T-helper 9 cell (primary cell): ENCODE measurements at places on chromosomes 4 and X.

DNA sequence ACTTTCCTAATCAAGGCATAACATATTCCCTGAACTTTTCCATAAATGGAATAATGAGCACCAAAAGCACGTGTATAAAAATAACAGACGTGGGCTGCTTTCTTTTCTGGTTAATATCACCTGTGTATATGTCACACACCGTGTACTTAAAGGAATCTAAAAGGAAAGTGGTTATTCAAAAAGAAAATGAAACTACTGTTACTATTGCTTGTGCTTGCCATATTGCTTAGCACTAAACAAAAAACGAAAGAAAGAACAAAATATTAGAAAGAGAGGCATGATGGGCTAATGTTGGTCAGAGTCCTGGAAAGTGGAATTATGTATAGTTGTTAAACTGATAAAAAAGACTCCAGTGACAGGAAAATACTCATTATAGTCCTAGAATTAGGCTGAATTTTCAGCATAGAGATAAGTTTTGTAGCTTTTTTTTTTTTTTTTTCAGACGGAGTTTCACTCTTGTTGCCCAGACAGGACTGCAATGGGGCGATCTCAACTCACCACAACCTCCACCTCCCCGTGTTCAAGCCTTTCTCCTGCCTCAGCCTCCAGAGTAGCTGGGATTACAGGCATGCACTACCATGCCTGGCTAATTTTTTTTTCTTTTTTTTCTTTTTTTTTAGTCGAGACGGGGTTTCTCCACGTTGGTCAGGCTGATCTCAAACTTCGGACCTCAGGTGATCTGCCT lies 123.2 kb downstream of the PABPC4L start:
- no peak for DNase-seq

- DNase-seq: no peak
Observed at GRCh38 chrX:113390531-113390930, 549.9 kb upstream of the AMOT start.

- no peak for DNase-seq
Observed at GRCh38 chr4:25013756-25014661, 16.7 kb downstream of the LGI2 start.

DNA sequence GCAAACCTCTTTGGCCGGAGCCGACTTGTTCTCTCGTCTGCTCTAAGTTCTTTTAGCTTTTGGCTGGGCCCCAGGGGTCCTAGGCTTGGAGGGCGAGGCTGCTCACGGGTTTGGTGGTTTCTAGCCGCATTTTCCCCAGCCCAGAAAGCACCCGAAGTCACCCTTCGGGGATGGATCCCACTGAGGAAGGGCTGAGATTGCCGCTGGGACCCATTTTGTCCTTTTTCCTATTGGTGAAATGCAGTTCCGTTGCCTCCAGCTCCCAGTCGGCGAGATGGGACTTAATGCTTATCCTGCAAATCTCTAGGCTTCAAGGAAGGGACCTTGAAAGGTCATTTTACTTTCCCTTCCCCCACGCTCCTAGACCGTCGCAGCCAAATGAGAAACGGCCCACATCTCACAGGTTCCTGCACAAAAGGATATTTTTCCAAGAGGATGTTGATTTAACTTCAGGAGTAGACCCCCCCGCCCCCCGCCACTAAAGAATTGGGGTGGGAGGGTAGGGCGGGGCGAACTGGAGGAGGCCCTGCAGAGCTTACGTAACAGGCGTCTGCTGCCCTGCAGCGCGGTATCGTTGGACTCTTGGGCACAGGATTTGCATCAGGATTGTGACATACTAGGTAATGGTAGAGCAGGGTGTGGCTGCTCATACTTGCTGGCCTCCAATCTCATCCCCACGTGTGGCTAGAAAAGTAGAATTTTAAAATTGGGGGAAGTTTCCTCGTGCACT lies 564 bp downstream of the PGK1 start:
- DNase-seq: peak; percentile 14

GRCh38 chr4:8505229-8505628 lies 64.7 kb downstream of the TRMT44 start:
- no peak for DNase-seq

DNA sequence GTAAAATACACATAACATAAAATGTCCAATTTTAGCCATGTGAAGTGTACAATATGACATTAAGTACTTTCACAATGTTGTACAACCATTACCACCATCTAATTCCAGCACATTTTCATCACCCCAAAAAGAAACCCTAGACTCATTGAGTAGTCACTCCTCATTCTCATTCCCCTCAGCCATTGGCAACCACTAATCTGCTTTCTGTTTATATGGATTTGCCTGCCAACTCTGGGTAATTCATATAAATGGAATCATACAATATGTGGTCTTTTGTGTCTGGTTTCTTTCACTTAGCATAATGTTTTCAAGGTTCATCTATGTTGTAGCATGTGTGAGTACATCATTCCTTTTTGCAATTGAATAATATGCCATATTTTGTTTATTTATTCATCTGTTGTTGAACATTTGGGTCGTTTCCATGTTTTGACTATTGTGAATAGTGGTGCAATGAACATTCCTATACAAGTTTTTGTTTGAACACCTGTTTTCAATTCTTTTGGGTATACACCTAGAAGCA lies 43.0 kb downstream of the EIF2S3 start:
- DNase-seq: no peak

- no peak for DNase-seq
Observed at GRCh38 chr4:112213856-112214255, 17.7 kb upstream of the AP1AR start.

DNA sequence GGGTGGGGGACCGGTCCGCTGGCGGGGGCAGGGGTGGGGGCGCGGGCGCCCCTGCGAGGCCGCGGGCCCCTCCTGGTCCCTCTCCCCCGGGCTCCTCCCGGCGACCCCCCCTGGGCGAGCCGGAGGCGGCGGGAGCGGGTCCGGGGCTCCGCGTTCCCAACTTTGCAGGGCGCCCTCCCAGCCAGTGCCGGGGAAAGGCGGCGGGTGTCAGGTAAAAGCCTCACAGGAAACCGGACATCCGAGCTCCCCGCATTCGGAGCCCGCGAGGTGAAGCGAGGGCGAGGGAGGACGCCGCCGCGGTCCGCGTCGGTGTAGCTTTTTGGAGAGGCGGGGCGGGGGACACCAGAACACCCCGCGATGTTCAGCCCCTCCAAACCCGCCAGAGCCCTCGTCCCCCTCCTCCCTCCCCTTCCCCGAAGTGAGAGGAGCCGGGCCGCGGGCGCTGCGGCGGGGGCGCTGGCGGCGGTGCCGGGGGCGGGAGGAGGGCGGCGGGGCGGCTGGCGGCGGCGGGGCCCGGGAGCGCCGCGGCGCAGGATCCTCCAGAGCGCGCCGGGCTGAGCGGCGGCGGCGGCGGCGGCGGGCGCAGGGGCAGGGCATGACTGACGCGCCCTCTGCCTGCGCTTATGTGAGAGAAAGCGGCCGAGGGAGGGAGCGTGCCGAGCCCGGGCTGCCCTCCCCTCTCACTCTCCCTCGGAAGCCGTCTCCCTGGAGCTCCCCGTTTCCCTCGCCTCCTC lies at the start of gene VEGFC:
Gene VEGFC, minus strand, starts transcription at position 597 of the 734 bp plus-strand sequence. CDS start 611 bp downstream, outside the sequence.
- no peak for DNase-seq

DNA sequence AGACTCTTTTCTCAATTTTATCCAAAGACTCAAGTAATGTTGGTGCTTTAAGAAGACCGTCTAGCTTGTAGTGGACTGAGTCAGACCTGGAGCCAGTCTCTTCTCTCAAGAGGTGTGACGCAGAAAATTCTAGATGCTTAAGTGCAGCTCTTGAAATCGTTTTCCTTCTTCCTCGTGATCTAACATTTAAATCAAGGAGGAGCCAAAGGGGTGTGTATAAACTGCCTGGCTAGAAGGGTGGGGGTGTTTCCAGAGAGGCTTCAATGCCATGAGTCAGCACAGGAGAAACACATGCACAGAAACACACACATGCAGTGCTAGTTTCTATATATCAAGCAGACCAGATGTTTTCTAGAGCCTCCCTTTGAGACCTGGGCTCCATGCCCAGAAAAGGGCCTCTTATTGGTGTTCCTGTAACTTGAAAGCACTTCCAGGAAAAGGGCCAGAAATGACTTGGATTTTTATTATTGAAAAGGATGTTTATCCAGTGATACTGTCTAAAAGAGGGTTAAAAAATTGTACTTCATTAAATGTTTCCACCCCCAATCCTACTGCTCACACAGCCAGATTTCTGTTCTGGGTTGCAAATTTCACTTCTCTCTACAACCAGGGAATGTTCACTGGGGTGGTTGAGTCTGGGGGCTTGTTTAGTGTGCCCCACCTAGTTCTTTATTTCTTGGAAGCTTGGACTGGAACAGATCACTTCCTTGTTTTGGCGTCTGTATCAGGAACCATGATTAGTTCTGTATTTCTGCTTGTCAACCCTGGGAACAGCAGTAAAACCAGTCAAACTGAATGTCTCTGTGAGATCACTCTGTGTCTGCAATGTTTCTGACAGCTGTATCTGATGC lies at the start of gene CLIC2:
Gene CLIC2, minus strand, starts transcription at position 129 of the 851 bp plus-strand sequence. CDS start 187 bp downstream, outside the sequence.
- DNase-seq: no peak

GRCh38 chr4:141497627-141498026 lies 138.8 kb upstream of the IL15 start:
- no peak for DNase-seq

DNA sequence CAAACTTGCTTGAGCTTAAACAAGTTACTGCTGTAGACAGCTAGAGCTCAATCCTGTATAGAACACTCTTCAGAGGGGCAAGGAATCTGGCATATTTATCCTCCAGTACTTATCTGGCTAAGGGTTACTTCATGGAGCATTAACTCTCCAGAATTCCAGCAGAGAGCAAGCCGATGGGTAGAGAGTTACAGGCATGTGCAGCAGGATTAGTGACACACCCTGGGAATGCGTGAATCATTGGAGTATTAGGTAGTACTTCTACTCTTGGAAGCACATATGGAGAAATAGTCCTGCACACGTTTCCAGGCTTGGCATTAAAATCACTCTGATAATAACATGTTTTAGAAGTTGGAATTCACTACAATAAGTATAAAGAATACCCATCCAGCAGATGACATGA lies 35.4 kb downstream of the GRXCR1 start:
- DNase-seq: no peak

- no peak for DNase-seq
Observed at GRCh38 chrX:84078991-84079390, 109.0 kb downstream of the RPS6KA6 start.

- DNase-seq: no peak
Observed at GRCh38 chr4:158970812-158971211, 132.1 kb upstream of the RAPGEF2 start.

DNA sequence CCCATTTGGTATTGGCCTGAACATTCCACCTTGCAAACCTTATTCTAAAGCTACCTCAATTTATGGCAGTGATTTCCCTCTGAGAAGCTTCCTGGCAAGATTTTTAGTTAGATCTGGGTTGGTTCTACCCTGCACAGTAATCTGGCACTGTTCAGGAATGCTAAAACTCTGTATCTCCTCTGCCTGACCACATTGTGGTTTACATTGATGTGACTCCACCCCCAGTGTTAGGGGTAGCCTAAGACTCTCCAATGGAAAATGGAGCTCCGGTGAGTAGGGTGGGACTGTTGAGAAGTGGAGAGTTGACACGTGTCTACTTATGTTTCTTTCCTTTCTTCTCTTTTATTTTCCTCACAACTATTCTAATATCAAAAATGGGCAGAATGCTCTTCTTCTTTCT lies 45.4 kb downstream of the BMPR1B start:
- DNase-seq: no peak

- no peak for DNase-seq
Observed at GRCh38 chr4:122814426-122814825, 12.2 kb upstream of the FGF2 start.

DNA sequence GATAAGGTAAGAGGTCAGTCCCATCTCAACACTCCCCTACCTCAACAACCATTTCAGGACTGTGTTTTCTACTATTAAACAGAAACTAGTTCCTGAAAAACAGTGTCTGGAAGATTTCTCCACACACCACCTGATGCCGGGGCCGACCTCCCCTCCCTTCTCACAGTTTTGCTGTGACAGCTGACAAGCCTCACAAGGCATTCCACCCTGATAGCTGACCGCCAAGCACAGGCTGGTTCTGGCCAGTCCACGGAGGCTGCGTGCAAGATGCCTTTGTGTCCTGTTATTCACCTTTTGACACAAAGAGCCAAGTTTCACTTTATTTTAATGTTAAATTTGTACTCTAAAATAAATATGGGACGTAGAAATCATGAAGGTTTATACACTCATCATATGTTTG lies 758.6 kb downstream of the PDHA2 start:
- DNase-seq: no peak

DNA sequence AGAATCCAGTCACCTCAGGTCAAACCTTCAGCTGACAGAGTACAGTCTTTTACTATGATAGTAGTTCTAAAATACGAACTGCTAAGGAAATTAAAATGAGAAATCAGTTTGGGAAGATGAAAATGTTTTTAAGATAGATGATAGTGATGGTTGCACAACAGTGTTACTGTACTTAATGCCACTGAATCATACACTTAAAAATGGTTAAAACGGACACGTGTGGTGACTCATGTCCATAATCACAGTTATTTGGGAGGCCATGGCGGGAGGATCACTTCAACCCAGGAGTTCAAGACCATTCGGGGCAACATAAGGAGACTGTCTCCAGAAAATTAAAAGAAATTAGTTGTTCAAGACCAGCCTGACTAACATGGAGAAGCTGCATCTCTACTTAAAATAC lies 41.4 kb downstream of the ABHD18 start:
- no peak for DNase-seq

GRCh38 chrX:54926978-54927377 lies 6.4 kb downstream of the TRO start:
- no peak for DNase-seq

DNA sequence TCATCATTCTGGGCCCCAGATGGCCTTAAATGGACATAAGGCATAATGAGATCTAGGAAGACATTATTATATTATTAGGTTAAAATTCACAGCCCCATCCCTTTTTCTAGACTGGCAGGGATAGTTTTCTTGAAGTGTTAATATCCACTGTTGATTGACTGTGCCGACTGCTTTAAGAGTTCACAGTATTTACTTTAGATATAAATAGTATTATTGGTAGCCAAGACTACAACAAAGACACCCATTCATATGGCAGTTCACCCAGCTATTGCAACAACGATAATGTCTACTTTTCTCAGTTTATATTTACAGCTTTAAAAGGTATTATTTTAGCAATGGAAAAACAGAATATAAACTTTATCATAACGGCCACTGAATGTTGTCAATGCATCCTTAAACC lies 922.2 kb upstream of the POU3F4 start:
- DNase-seq: no peak

- no peak for DNase-seq
Observed at GRCh38 chrX:23779025-23779424, 3.9 kb upstream of the SAT1 start.

- DNase-seq: no peak
Observed at GRCh38 chrX:31154946-31155345, 83.1 kb upstream of the FTHL17 start.

DNA sequence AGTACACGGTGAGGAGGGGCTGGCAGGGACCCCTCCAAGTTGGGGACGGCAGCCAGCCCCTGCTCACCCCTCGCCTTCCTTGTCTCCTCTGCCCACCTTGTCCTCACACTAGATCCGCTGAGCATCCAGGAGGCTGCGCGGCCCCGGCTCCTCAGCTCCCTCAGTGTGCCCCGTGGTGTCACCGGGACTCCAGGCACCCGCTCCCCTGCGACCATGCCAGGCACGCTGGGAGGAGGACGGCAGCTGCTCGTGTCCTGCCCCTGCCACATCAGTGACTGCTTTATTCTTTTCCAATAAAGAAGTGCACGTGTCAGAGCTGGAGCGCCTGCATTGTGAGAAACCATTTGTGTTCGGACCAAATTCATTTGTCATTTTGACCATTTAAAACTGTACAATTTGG lies 6.4 kb downstream of the FAM50A start:
- DNase-seq: no peak

GRCh38 chrX:130159776-130160175 lies 5.9 kb downstream of the AIFM1 start:
- no peak for DNase-seq
